NAMALWA (cell line): ENCODE measurements at places on chromosomes 1 and 21.

DNA sequence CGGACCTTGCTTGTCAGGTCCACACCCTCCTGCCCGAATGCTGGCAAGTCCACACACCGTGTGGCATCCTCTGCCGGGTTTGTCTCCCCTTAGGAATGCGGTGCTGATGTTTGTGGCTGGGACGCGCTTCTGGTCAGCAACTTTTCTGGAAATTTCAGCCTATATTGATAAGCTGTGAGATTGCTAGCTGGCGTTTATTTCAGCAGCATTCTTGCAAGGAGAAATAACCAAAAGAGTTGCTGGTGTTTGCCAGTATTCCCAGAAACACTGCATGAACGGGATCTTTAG is 601 bp downstream of the CEPT1 start:
- no peak for DNase-seq

DNA sequence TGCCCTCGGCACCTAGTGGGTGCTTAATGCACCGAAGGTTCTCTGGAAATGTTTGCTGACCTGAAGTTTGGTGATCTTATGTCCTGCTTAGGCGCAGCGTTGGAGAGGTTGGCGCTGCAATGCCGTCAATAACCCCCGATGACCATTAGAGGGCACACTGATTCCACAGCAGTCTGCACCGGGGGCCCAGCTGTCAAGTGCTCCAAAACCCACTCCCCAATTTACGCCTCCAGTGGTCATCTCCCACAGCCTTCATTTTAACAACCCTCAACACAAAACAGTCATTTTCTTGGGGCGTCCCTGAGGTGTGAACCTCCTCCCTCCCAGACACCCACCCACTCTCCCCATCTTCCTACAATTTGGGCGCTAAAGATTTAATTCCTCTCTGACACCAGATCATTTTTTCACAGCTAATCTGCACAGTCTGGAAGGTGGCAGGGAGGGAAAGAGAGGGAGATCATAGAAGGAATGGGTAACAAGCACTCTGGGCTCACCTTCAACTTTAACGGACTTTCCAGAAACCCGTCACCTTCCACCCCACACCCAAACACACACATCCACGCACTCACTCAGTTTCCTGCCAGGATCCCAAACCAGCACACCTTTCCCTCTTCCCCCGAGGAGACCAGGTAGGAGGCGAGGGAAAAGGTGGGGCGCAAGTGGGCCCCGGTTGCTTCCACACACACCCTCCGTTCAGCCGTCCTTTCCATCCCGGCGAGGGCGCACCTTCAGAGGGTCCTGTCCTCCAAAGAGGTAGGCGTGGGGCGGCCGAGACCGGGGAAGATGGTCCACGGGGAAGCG is 570 bp upstream of the NPR1 start:
- peak; percentile 77 for DNase-seq

GRCh38 chr21:26810676-26811415 is 34.4 kb downstream of the ADAMTS1 start:
- no peak for DNase-seq

DNA sequence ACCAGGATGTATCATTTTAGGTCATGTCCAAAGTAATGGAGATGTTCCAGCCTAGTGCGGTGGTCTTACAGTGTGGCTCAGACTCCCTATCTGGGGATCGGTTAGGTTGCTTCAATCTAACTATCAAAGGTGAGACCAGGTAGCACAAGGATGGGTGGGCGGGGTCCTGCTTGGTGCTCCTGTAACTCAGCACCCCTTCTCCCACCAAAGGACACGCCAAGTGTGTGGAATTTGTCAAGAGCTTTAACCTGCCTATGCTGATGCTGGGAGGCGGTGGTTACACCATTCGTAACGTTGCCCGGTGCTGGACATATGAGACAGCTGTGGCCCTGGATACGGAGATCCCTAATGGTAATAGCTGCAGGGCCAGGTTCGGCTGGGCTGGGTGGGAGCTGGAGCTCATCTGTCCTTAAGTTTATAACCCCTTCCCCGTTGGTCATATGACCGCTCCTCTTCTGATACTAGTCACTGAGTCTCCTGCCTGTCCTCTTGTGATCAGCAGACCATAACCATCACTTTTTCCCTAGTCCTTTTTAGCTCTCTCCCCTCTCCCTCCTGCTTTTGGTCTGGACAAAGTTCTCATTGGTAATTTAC is 5.4 kb downstream of the MARCKSL1 start:
- DNase-seq = no peak

GRCh38 chr1:158613764-158614163 is 8.7 kb downstream of the OR10Z1 start:
- DNase-seq = no peak

DNA sequence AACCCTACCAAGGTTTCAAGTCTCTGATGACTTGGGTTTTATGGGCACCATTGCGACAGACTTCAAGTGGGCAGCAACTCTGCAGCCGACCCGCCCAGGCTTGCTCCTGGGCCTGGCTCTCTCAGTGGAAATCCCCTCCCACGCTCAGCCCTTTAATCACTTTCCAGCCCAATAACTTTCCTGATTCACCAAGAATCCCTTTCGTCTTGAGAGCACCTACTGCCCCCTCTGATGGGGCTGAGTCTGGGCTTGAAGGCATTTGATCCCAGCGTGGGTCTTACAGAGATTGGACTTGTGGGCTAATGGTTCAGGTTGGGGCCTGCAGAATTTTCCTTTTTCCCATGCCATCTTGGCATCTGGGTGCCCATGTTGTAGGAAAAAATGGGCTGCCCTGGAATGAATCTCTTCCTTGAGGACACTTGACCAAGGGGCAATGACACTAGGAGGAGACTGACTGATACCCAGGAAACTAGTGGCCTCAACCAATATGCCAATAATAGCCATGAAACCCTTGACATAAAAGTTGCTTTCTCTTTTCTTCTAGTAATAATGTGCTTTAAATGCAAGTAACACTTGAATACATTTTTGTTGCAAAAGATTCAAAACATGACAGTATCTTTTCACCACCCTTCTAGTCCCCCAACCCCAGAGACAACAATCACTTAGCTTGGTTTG is 7.8 kb upstream of the PHLDA3 start:
- no peak for DNase-seq

DNA sequence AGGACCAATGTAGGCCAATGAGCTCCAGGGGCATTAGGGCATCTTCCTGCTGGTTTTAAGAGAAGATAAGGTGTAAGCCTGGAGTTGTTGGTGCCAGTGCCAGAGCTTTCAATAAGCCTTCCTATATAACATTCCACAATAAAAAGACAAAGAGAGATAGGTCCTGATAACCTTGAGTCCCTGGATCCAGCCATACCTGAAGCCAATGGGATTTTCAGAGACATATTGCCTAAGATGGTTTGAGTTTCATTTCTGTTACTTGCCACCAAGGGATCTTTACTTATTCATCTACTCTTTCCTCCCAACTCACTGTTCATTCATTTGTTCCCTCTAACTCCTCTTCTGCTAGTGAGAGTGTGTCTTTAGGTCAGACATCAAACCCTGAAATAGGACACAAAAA is 68.8 kb upstream of the CAPZB start:
- no peak for DNase-seq

DNA sequence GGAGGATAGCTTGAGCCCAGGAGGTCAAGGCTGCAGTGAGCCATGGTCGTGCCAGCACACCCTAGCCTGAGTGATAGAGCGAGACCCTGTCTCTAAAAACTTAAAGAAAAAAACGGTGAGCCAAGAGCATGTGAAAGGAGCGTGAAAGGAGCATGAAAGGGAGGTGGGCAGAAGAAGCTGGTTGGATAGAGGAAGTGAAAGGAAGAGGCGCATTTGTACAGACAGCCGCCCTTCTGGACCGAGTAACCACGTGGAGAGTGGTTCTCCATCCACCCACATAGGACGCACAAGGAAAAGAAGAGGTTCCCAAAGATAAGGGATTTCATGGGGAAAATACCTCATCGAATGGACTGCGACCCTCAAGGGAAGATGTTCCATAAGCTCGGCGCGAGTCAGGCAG is 60.4 kb upstream of the IFNAR2 start:
- peak; percentile 32 for DNase-seq

- DNase-seq = no peak
These were observed 29.0 kb upstream of the ABCG1 start for GRCh38 chr21:42189860-42190485.

GRCh38 chr1:156857532-156857931 is 1.4 kb downstream of the INSRR start:
- DNase-seq = no peak

- DNase-seq = no peak
These were observed 9.2 kb downstream of the ROR1 start for GRCh38 chr1:63782982-63783381.

DNA sequence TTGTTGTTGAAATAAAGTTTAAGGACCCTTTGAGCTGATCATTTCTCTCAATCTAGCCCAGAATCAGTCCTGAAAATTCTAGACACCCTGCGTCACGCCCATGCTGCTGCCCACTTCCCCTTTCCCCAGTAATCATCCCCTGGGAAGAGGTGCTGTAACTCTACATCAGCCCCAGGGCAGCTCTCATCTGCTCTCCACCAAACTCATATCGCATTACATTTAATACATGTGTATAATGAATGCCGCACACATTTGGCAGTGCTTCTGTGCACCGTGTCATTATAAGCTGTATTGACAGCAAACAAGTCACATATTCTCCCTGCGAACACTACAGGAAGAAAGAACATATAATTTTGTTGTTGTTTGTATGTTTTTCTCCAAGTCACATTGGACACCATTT is 539.7 kb upstream of the DAB1 start:
- no peak for DNase-seq

DNA sequence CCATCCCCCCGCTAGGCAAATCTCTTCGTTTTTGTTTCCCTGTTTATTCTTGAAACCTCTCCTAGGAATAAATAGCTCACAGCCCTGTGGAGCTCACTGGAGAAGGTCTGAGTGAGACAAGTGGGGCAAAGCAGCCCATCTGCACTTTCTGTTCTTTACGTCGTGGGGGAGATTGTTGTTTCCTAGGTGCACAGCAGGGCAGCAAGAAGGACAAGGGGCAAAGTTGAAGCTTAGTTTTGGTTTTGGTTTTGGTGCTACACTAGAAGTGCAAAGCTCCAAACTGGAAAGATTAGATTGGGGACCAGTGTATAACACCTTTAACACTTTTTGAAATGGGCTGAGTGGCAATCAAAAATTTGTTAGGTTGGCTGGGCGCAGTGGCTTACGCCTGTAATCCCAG is 76.6 kb downstream of the GPR88 start:
- DNase-seq = no peak

GRCh38 chr1:114524944-114525343 is 13.9 kb upstream of the TRIM33 start:
- peak; percentile 40 for DNase-seq

DNA sequence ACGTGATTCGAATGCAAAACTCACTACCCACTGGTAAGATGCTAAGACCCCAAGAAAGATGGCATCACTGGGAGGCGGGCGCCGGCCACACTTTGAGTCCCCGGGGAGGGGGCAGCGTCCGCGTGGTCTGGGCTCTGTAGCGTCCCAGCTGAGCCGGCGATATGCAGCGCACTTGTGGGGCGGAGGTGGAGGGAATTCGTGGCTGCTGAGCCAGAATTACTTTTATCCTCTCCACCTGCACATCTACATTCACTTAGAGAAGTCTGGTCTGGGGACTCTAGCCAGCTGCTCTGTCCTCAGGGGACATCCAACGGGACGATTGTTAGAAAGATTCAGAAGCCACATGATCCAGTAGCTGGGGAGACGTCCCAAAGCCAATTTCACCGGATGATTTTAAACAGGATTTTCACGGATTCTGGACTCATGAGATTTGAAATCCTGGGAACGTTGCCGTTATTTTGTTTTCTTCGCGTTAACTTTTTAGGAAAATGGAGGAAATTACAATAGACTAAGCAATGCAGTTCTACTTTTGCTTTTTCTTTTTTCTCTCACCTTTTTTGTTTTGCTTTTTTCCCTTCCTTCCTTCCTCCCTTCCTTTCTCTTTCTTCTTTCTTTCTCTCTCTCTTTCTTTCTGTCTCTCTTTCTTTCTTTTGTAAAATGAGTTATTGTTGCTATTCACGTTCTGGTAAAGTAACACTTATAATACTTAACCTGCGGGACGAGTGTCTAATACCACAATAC is 1.3 kb downstream of the JAM2 start:
- peak; percentile 10 for DNase-seq

- no peak for DNase-seq
These were observed 456.1 kb upstream of the PROX1 start for GRCh38 chr1:213531369-213532310.

GRCh38 chr1:223222377-223222776 is 79.3 kb upstream of the TLR5 start:
- DNase-seq = no peak

GRCh38 chr1:68377098-68377497 is 72.7 kb downstream of the RPE65 start:
- no peak for DNase-seq

DNA sequence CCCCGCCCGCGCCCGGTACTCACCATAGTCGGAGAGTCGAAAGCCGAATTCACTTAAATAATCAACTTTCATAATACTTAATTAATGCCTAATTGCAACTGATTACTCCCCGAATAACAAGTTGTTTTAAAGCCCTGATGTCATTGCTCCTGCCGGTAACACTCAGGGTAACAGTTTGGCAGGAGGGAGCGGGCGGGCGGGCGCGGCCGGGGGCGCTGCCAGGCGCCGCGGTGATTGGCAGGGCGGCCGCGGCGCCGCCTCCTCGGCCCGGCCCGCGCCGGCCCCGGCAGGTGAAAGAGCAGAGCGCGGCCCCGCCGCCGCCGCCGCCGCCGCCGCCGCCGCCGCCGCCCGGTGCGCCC is 102.2 kb downstream of the CASZ1 start:
- DNase-seq = peak; percentile 82

DNA sequence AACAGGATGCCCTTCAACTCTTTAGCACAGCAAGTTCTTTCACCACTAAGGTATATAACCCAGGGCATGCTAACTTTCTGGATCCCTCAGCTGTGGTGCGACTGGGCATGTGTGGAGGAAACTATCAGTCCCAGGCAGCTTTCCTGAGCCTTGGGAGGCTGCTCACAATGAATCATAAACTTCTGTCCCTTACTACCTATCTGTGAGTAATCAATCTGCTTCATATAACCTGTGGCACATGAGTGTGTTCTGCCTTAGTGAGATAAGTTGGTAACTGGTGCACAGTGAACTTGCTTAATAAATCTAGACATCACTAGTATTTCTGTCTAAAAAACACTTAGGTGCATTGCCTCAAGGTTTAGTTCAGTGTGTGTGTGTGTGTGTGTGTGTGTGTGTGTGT is 158.0 kb downstream of the GPATCH2 start:
- no peak for DNase-seq

GRCh38 chr1:240492832-240493440 is 119.0 kb downstream of the GREM2 start:
- DNase-seq = no peak

GRCh38 chr1:56545711-56546110 is 33.7 kb downstream of the PLPP3 start:
- no peak for DNase-seq

- no peak for DNase-seq
These were observed 226.4 kb downstream of the PLA2G4A start for GRCh38 chr1:187054862-187055757.

DNA sequence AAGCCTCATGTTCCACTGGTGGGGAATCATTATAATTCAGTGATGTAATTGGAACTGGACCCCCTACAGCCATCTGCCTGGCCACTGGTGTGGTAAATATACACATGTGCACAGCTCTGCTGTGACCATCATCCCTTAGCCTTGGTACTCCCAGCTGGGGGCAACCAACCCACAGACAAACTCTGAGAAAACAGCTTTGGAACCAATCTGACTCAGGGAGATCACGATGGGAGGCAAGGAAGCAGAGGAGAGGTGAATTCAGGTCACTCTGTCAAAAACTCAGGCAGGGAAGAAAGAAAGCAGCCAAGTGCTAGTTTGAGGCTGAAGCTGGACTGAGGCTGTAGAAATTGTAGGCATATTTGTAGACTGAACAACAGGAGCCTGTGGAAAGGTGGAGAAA is 197.8 kb upstream of the GALNT2 start:
- no peak for DNase-seq
